Stimulated activated CD8-positive, alpha-beta memory T cell treated with anti-CD3 and anti-CD28 coated beads, Interleukin-2, amount 100 ng/mL, for 1 hour (primary cell): ENCODE measurements at places on chromosomes 6 and 20.

GRCh38 chr20:46936415-46937156 is 41.9 kb downstream of the EYA2 start:
- DNase-seq, result no peak

GRCh38 chr20:53699906-53700305 is 106.3 kb upstream of the ZNF217 start:
- no peak for DNase-seq

- DNase-seq, result no peak
Measured at GRCh38 chr6:15507221-15507620, 155.6 kb downstream of the DTNBP1 start.

DNA sequence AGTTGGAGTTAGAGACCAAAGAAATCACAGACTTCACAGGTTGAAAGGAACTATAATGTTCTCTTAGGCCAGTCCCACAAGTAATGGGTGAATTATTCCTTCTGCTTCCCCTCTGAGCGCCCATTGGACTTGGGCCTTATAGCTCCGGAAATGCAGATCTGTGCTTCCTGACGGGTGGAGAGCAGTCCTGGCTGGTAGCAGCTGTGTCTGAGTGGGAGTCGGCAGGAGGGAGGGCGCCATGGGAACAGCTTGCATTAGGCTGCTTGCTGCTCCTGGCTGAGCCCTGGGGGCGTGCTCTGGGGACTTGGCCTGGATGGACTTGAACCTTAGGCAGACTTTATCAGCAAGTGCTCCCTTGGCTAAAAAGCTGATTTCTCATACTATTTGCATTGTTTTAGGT is 18.4 kb upstream of the NUP153 start:
- no peak for DNase-seq

- no peak for DNase-seq
Measured at GRCh38 chr6:16055852-16056251, 73.0 kb upstream of the MYLIP start.

DNA sequence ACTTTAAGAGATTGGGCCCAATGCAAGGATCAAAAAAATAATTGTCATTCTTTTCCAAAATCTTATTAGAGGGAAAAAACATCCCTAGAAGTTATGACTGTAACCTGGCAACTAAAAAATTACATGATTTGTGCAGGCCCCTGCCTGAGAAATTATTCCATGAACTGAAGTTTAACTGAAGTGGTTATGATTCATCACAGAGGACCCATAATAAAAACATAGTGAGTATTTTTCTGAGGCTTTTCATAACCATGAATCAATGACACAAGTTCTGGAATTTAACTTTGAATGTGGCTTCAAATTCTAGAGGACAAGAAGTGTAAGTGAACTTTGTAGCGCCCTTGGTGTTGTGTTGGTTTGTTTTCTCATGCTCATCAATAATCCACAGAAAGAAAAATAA is 31.1 kb upstream of the CARMIL1 start:
- DNase-seq, result no peak

- no peak for DNase-seq
Measured at GRCh38 chr6:26032340-26033084, 54.7 kb upstream of the HFE start.

GRCh38 chr6:82073484-82073883 is 174.1 kb downstream of the IBTK start:
- no peak for DNase-seq

DNA sequence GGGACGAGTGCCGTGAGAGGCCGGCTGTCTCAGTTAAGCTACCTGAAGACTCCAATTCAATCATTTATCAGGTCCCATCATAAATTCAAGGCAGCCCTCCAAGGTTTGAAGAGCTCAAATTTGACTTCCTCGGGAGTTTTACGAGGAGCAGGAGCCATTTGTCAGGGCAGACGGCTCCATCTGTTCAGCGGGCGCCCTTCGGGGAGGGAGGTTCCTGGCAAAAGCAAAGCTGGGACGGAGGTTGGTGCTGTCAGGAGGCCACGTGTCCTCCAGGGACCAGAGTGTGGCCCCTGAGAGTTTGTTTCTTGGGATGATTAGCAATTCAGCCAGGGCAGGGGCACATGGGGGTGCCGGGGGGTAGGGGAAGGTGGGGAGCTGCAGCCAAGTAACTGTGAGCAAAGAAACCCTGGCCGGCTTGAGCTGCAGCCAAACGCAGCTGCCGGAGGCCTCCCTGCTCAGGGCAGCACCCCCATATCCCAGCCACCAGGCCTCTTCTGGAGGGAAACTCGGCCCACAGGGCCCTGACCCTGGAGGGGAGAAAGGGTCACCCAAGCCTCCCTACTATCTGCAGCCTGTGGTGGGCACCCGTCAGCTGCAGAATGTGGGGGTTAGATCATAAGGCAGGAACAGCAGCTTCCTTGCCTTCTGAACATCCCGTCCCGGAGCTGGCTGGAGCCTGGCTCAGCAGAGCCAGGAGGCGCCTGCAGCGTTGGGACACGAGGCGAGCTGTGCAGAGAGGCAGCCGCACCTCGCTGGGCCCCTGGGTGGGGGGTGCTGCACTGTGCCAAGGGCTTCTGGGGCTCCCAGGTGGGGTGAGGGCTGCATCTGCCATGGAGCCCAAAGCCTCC is 63.6 kb upstream of the GATA5 start:
- DNase-seq, result no peak

- DNase-seq, result no peak
Measured at GRCh38 chr6:1593286-1593957, 16.3 kb upstream of the FOXC1 start.

DNA sequence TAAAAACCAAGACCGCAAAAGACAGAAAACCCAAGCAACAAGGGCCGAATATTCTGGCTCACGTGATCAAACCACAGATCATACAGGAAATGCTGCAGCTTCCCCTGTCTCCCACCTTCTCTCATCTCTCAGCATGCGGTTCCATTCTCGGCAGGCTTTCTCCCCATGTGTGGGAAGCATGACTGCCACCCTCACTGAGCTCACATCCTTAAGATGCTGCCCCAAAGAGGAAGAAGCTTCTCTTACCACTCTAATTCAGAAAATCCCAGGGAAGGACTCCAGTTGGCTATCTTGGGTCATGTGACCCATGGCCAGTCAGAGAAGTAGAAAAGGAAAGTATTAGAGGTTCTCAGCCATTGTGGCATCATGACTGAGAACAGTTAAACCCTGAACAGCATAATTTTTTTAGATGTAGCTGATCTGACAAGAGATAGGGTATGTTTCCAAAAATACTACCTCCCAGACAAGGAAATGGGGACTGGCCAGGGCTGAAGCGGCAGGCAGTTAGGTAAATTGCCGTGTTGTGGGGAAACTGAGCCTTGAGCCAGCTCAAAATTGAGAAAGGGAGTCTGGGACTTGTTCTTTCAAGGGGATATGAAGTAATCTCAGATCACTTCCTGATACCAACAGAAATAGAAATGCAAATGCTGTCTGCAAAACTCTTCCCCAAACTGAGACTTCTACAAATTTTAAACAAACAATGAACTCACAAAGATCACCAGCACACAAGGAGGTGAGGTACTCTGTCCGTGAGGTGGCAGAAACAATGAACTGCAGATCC is 37.1 kb upstream of the GRM4 start:
- peak; percentile 27 for DNase-seq

DNA sequence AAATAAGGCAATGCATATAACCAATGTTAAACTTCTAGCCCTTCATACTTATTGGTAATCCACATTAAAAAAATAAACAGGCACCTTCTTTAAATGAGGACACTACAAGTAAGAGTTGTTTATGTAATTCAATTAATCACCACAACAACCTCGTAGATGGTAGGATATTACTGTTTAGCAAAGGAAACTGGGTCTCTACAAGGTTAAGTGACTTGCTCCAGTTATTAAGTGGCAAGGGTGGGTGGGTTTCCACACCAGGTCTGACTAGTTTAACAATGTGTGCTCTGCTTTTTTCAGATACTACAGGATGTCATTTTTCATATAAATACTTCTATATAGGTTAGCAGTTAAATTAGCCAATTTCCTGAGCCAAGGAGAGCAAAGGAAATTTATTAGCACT is 129.1 kb downstream of the MAN1A1 start:
- DNase-seq, result no peak

GRCh38 chr20:9409352-9409751 is 105.0 kb upstream of the LAMP5 start:
- DNase-seq, result no peak

GRCh38 chr6:96227135-96227534 is 211.4 kb downstream of the FUT9 start:
- DNase-seq, result no peak

DNA sequence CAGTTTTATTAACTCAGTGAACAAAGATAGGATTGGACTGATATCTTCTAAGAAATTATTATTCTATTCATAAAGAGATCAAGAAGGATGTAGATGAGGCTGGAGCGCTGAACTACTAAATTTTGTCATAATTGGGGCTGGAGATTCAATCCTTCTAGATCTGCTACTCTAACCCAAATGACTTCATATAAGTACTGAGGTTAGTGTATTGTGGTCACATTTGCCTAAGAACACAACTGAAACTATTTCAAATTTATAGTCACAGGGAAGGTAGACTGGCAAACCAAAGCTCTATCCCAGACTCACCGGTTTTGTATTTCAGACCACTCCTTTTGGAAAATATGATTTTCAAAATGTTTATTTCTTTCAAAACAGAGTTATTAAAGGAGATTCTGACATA is 96.7 kb downstream of the BMP5 start:
- no peak for DNase-seq

GRCh38 chr6:7343546-7344475 is 30.8 kb upstream of the SSR1 start:
- DNase-seq, result no peak
